Nephron progenitor cell (in vitro differentiated cells): ENCODE measurements at places on chromosomes 3 and 15.

DNA sequence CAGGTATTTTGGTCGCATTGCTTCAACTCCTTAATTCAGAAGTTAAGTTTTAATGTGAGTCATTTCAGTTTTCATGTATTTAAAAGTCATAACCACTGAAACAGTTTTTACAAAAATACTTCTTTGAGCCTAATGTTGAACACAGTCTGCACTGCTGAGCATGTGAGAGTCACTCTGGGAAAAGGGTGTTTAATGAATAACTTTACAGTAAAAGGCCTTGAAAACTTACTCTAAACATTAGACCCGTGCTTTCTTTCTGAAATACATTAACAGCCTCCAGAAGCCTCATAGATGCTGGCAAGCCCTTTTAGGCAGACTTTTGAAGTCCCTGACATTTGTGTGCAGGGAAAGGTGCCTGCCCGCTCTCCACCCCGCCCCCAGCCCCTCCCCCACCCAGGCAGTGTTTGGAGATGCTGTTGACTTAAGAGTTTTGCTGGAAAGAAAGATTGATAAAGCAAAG, 68.9 kb upstream of the NR2F2 start:
- DNase-seq, result no peak

GRCh38 chr3:190371152-190371551, 16.8 kb upstream of the CLDN16 start:
- DNase-seq, result no peak

GRCh38 chr3:72418244-72418643, 430.0 kb downstream of the SHQ1 start:
- no peak for DNase-seq

DNA sequence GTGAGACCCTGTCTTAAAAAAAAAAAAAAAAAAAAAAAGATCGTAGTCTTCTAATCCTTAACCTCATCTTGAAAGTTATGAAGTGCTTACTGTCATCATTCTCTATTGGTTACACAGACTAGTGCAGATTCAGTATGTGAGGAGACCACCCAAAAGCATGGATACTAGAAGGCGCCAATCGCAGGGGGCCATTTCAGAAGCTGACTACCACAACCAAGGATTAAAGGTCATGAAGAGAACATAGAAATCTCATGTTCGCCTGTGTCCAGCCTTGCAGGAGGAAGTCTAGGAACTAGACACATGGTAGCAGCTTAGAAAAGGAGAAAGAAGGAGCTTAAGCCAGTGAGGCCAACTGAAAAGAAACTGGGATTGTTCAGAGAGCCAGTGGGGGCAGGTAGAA, 207.8 kb downstream of the THSD4 start:
- no peak for DNase-seq

DNA sequence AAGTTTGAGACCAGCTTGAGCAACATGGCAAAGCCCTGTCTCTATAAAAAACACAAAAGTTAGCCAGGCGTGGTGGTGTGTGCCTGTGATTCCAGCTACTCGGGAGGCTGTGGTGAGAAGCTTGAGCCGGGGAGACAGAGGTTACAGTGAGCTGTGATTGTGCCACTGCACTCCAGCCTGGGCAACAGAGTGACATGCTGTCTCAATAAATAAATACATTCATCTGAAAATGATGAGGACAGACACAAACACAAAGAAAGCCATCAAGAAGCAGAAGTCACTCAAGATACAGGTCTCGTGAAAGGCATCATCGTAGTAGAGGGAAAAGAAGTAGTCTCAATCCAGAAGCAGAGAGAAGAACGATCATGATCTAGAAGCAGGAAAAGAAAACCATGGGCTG, 18.1 kb downstream of the AP3S2 start:
- DNase-seq, result no peak

DNA sequence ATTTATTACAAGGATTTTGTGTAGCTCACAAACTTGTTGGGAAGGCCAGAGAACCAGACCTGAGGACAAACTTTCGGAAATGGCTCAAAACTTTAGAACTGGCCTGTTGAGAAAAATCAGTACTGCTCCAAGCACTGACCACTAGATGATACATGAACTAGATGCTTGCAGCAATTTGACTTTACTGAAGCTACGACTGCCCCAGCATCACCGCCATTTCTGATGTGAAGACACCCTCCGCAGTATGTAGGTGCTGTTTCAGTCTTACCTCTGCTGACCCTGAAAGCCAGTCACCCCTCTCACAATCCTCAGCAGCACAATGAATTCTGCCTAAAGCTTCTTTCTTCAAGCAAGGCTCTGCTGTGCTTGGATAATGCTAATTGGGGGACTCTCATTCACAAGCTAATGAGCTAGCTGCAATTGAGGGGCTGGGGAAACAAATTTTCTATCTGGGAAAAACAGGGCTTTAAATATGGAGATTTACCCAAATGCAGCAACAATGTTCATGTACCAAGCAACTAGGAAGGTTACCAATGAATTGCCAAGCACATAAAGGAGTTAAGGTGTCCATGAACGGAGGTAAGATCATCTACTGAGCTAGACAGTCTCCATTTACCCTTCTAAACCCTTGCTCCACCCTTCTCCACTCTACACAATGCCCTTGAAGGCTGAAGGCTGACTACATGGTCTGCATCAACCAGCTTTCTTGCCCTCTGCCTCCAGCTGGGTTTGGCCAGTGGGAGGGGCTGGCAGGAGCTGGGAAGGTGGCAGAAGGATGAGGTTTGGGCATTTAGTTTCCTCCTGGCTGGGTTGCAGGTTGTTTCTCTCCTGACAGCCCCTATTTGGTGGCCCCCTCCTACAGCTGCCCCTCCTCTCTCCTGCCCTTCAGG, 53.2 kb upstream of the FSTL1 start:
- no peak for DNase-seq

GRCh38 chr3:124838963-124839362, 48.2 kb downstream of the ITGB5 start:
- no peak for DNase-seq

- DNase-seq, result no peak
These were observed 494 bp downstream of the CPLX3 start for GRCh38 chr15:74826921-74827320.

- DNase-seq, result no peak
These were observed 112.6 kb upstream of the RNF7 start for GRCh38 chr3:141625506-141625905.

DNA sequence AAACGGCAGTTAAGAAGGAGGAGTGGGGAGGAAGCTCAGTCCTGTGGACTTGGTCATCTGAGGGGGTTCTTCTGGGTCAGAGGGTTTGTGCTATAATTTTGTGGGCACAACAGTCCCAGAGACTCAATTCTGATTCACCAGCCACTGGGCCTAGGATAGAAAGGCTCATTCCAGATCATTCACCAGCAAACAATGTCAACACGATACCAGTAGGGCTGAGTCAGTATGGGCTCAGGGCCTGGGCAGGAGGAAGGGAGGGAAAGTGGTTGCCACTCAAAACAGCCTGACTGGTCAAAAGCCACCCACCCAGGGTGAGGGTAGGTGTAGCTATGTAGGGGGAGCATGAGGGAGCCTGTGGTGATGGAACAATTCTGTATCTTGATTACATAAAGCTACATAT, 86.9 kb upstream of the MEX3B start:
- no peak for DNase-seq

- peak; percentile 18 for DNase-seq
These were observed 4.5 kb downstream of the INKA1 start for GRCh38 chr3:49807431-49808114.

- DNase-seq, result no peak
These were observed 556.6 kb upstream of the RGMA start for GRCh38 chr15:93645594-93645993.

GRCh38 chr3:118538187-118538586, 496.5 kb downstream of the IGSF11 start:
- DNase-seq, result no peak

GRCh38 chr15:69624155-69624520, 171.5 kb downstream of the RPLP1 start:
- DNase-seq, result no peak

- peak; percentile 16 for DNase-seq
These were observed 227.6 kb upstream of the POU1F1 start for GRCh38 chr3:87503900-87504498.

- DNase-seq, result no peak
These were observed 73.5 kb downstream of the CEMIP start for GRCh38 chr15:80852676-80853075.

DNA sequence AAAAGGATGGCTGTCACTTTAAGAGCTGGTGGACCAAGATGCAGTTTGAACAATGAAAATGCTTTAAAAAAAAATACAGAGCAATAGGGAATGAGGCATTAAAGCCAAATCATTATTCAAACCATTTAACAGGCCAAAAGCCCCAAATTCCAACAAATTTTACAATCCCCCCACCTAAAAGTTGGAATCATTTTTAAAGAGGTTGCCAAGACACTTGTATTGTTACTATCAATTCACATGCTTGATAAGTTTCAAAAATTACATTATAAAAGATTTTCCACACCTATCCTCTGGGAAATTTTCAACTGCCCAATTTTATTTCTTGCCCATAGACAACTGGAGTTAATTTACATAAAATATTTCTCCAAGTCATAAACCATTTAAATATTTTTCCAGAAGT, 192.3 kb upstream of the ARHGEF26 start:
- DNase-seq, result no peak

- no peak for DNase-seq
These were observed 63.9 kb downstream of the NFKBIZ start for GRCh38 chr3:101913168-101913567.

DNA sequence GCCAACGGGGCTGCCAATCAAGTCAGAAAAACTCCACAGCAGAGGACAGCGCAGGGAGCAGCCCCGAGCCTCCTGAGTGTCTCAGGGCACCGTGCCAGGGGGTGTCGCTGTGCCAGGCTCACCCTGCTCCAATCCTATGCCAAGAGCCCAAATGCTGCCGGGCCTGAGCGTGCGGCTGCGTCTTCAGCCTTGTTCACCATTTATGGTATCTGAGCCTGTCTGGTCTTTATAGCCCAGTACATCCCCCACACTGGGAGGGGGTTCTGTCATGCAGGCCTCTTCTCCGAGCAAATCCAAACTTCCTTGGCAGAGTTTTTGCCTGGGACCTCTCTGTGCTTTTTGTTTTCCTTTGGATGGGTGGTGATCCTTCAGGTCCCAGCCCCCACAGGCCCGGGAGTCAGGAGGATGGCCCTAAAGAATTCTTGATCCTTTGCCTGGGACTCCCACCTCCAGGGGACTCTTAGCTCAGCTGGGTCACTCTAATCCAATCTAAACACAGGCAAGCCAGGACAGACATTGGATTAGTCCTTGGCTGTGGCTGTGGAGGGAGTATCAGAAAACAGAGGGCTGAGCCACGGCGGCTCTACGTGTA, 135.1 kb upstream of the HACD2 start:
- no peak for DNase-seq

DNA sequence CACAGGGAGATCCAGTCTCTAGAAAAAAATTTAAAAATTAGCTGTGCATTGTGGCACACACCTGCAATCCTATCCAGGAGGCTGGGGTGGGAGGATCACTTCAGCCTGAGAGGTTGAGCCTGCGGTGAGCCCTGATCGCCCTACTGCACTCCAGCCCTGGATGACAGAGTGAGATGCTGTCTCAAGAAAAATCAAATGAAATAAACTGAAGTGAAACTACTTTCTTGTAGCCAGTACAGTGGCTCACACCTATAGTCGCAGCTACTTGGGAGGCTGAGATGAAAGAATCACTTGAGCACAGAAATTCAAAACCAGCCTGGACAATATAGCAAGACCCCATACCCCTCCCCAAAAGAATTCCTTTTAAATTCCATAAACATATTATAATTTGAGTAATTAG, 35.4 kb downstream of the SMARCC1 start:
- no peak for DNase-seq

DNA sequence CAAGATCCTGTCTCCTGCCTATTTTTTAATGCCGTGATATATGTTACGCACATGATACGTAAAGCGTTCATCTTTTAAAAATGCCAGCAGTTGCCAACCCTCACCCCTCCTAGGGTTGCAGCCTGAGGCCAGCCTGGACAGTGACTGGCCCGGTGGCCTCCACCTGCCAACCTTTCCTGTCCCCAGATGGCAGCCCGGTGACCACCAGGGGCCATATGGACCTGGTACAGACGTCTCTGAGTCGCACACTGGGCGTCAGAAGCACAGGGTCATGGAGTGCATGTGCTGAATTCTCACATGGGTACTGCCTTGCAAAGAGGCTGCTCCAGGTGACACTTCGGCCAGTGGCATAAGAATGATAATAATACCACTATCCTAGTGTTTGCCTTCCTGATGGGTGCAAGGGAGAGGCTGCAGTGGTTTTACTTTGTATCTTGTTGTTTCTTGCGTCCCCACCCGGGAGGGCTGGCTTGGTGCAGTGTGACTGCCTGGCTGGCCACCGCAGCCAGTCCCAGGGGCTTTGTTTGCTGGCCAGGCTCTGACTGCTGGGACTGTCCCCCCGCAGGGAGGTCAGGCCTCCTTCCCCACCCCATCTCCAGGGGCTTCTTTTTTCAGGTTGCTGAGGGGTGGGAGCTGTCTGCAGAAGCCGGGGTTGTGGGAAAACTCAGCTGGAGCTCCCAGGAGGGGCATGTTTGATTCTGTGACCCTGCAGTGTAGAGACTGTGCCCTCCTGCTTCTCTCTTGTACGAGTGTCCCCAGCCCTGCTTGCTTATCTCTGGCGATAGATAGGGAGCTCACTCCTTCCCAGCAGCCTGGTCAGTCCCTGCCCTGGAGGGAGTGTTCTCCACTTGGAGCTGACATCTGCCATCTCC, 16.9 kb downstream of the FBLN2 start:
- no peak for DNase-seq

DNA sequence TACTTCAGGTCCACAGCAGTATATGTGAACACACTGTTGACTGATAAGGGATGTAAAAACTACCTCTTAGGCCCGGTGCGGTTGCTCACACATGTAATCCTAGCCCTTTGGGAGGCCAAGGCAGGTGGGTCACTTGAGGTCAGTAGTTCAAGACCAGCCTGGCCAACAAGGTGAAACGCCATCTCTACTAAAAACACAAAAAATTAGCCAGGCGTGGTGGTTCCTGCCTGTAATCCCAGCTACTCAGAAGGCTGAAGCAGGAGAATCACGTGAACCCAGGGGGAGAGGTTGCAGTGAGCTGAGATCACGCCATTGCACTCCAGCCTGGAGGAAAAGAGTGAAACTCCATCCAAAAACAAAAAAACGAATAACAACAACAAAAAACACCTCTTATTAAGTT, 194.6 kb upstream of the KCNMB2 start:
- DNase-seq, result peak; percentile 8

DNA sequence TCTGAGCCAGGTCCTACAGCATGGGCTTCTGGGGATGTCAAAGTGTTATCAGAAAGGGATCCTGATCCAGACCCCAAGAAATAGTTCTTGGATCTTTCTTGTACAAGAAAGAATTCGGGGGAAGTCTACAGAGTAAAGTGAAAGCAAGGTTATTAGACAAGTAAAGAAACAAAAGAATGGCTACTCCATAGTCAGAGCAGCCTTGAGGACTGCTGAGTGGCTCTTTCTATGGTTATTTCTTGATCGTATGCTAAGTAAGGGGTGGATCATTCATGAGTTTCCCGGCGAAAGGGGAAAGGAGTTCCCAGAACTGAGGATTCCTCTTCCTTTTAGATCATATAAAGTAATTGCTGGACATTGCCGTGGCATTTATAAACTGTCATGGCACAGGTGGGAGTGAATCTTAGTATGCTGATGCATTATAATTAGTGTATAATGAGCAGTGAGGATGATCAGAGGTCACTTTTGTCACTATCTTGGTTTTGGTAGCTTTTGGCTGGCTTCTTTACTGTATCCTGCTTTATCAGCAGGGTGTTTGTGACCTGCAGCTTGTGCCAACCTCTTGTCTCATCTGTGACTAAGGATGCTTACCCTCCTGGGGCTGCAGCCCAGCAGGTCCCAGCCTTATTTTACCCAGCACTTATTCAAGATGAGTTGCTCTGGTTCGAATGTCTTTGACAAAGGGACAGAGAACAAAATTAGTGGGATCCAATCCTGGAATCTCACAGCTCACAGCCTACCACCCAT, 41.0 kb downstream of the CRYGS start:
- DNase-seq, result no peak

GRCh38 chr15:99472416-99473145, 93.2 kb upstream of the MEF2A start:
- no peak for DNase-seq
